H7 (cell line): ENCODE measurements at places on chromosomes 7 and 10. TPM values are rescaled to one million over a fixed set of nuclear protein-coding genes. Genes with fewer than 3 reads are reported as not detected.
A peak's percentile ranks its signal among the peaks of the same experiment; 100 is the strongest.

Gene IFT22
- total RNA-seq = 19.8 and 27.4 TPM in 2 replicates

Gene ZMIZ1
- total RNA-seq = 20.4 and 27.2 TPM in 2 replicates

Gene LIPM
- total RNA-seq = not detected in 2 replicates

Gene CYP2E1
- 0.90 and 1.2 TPM in 2 replicates for total RNA-seq

Gene MXI1
- 9.2 and 10.3 TPM in 2 replicates for total RNA-seq

Gene TDRD1
- total RNA-seq = 0.14 and 0.26 TPM in 2 replicates

Gene NRP1
- total RNA-seq = 1.4 and 2.1 TPM in 2 replicates

Gene C7orf57
- 0.35 and 0.85 TPM in 2 replicates for total RNA-seq

DNA sequence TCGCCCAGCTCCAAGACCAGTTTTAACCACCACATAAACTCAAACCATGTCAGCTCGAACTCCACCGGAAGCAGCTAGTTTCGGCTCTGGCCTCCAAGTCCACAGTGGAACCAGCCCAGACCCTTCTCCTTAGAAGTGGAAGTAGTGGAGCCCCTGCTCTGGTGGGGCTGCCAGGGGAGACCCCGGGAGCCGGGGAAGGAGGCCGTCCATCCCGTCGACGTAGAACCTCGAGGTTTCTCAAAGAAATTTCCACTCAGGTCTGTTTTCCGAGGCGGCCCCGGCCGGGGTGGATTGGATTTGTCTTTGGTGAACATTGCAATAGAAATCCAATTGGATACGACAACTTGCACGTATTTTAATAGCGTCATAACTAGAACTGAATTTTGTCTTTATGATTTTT, 87.5 kb downstream of the RGS10 start:
- DNase-seq = peak; percentile 61

GRCh38 chr10:7563368-7563767, 103.4 kb downstream of the ITIH5 start:
- DNase-seq = no peak

DNA sequence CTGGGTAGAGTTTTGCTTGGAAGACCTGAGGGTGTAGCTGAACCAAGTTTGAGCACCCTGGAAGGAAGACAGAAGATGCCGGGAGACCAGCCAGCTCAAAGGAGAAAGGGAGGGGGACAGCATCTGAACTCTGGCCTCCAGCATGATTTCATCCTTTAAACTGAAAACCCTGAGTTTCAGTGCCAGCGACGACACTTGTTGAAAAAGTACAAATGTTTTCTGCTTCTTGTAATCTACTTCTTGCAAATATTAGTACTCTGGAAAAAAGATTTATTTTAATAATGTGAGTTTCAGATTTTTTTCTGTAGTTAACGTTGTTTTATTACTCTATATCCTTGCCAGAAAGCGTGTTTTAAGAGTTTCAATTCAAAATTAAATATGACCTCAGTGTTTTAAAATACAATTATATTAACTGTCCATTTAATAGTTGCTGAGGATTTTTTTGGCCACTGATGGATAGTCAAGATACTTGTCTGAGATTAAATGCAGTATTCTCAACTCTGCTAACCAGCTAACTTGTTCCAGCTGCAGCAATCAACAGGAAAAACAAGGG, 227.7 kb downstream of the MGMT start:
- DNase-seq = no peak

DNA sequence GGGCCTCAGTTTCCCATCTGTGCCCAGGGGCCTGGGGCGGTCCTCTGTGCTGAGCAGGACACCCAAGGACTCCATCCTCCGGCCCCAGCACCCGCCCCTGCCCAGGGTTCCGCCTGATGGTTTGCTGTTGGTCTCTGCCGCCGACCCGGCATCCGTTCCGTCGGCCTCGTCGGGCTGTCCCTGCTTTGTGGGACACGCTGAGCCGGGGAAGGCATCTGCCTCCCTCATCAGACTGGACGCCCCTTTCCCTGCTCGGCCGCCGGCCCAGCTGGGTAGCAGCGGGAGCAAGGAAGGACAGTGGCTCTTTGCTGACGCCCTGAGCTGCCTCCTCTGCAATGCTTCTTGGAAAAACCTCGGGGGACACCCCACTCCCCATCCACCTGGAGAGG, 39.5 kb downstream of the FAM20C start:
- DNase-seq = no peak

DNA sequence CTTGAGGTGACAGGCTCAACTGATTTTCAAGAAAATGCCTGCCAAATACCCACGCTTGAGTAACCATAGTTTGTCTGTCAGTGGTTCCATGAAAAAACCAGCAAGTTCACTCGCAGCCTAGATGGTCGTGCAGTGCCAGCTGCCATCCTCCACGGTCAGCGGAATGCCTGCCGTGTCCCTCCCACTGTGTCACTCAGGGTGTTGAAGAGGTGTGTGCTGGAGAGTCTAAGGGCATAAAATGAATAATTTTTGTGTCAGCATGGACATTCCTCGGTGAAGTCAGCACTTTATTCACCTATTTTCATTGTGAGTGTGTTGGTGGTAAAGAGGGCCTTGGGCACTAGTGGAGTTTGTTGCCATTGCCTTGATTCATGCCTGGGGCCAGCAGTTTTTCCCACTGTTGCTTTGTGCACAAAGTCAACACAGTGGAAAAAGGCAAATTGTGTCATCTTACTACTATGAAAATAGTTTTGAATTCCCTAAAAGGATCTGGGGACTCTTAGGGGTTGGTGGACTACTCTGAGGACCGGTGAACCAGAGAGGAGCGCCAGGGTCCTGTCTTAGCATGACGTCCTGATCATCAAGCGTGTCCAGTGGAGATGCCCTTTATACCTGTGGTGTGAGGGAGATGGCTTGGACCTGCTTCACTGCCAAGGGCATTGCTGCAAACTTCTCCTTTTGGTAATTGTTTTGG, 17.6 kb downstream of the MINDY4 start:
- DNase-seq = no peak

GRCh38 chr7:128744366-128744905, 5.3 kb downstream of the CALU start:
- no peak for DNase-seq

DNA sequence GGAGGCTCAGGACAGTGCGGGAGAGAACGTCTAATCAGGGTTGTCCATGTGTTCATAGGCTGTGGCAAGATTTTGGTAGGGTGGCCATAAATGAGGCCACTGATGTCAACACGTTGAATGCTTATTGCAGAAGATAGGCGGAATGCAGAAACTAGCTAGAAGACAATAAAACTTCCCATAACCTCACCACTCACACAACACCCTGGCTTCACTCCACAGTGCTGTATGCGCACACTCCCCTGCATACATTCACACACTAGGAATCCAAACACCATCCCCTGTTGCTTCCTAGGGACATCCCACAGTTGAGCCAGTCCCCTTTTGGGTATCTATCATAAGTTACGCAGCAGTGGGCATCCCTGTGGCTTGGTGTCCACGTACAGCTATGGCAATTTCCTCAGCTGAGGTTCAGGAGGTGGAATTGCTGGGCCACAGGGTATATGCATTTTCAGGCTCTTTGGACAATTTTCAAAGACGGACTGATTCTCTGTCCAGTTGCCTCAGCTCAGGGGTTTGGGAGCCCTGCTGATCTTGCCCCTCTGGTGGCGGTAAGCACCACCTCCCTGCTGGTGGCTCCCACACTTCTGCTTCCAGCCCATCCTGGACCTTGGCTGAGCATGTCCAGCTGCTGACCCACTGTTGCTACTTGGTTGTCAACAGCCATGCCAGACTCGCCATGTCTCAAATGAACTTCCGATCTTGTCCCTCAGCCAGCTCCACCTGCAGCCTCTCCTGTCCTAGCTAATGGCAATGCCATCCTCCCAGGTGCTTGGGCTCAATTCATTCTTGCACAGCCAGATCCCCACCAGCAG, 36.4 kb downstream of the CDH23 start:
- DNase-seq = peak; percentile 16

DNA sequence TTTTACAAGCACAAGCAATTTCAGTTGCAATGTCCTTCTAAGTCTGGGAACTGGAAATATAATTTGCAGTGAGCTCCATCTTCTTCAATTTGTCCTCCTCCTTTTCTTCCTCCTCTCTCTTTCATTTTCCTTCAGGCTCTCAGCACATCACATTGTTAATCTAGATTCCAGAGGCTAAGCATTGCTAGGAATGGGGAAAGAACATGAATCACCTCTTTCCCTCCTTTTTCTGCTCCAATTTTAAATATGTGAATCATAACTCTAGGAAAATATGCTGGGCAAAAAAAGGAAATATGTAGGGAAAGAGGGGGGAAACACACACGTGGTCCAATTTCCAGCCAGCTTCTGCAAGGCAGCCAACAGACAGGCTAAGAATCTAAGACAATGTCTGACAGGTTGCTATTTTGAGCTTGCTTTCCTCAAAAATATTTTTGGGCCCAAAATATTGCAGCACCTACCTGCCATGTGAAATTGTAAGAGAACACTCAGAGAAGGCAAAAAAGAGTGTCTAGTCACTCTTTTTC, 72.7 kb upstream of the NUPR2 start:
- no peak for DNase-seq

- DNase-seq = no peak
Observed at GRCh38 chr7:105325216-105325904, 63.4 kb downstream of the SRPK2 start.

GRCh38 chr7:158161194-158161593, 426.4 kb downstream of the PTPRN2 start:
- no peak for DNase-seq

DNA sequence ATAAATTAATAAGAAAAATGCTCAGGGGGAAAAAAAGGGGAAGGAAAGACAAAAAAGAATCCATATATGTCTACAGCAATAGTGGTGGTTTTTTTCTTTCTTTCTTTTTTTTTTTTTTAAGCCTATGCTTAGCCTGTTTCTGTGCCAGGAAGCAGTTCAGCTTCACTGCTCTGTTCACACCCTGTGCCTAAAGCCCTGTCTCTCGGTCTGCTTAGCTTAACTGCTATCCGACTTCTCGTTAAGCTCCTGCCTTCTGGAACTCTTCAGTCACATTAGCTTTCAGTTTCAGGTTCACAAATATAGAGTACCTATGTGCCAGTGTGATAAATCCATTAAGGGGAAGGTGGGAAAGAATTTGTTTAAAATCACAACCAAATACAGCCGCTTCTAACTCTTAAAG, 26.5 kb upstream of the NRG3 start:
- no peak for DNase-seq

GRCh38 chr10:17851611-17852010, 42.5 kb downstream of the MRC1 start:
- DNase-seq = no peak

- peak; percentile 61 for DNase-seq
Observed at GRCh38 chr10:121112579-121113384, 261.6 kb downstream of the WDR11 start.

DNA sequence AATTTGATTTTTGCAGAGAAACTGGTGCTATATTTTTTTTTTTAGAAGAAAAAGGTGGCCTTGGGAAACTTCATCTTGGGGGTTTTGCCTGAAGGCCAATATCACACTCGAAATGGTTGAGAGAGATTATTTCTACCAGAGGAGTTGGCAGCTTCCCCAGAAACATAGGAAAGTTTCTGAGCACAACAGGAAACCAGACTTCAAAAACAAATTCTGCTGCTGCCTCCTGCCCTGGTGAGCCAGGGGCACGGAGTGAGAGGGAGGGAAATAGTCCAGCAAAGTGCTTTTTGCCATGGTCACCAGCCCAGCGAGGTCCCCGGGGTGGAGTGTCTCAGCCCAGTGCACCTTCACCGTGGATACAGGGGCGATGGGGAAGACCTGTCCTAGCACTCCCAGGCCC, 61.1 kb downstream of the FOXI2 start:
- DNase-seq = no peak

GRCh38 chr10:34124522-34125035, 690.5 kb downstream of the PARD3 start:
- no peak for DNase-seq

- no peak for DNase-seq
Observed at GRCh38 chr10:112538168-112538567, 91.2 kb downstream of the VTI1A start.

DNA sequence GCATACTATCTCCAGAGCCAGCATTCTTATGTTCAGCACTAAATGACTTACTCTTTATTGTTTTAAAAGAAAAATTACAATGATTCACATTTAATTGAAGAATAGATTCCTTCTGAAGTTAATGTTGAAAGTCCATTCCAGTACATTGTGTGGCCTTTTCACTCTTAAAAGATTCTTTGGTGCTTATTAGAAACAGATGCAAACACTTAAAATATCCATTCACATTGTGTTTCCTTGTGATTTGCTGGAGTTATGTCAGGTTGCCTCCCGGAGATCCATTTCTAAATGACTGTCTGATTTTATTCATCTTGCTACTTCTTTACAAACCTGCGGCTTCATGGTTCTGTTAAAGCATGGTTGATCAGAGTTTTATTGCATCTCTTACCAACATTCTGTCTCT, 152.8 kb downstream of the FOXP2 start:
- DNase-seq = no peak

GRCh38 chr7:127732306-127732705, 80.3 kb downstream of the SND1 start:
- DNase-seq = no peak

- no peak for DNase-seq
Observed at GRCh38 chr7:26916336-26916735, 51.9 kb upstream of the SKAP2 start.

DNA sequence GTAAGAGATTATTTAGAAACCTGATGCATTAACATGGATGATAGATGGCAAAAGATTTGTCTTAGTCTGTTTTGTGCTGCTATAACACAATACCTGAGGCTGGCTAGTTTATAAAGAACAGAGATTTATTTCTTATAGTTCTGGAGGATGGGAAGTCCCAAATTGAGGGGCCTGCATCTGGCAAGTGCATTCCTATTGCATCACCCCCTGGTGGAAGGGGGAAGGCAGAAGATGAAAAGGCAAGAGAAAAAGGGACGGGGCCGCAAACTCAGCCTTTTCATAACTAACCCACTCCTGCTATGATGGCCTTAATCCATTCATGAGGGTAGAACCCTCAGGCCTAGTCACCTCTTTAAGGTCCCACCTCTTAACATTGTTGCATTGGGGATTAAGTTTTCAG, 153.4 kb upstream of the LRGUK start:
- peak; percentile 24 for DNase-seq

DNA sequence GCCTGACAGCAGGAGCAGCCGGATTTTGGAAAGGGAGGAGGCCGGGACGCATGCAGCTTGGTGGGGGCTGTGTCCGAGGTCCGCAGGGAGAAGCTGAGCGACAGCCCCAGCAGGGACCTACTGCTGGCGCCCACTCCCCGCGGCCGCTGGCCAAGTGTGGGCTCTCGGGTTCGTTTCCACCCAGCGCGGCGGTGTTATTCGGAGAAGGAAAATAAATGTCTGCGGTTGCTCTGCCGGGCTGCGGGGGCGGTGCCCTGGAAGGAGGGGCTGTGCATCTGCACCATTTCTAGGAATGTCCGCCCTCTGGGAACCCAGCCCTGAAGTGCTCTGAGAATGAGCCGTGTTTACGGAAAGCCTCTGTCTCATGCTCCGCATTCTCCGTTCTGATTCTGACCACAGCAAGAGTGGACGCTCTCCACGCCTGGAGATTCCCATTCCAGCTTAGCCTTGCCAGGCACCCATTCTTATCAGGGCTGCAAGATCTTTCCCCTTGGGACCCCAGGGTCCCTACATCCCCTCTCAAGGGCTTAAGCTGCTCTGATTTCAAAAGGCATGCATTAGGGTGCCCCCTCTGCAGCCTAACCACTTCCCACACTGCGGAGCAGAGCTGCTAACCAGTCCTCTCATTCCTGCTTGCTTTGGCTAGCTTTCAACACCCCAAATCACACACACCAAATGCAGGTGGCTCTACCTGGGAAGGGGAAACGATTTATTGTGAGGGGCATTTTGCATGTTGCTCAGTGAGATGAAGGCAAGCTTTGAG, 256.6 kb upstream of the GLI3 start:
- peak; percentile 71 for DNase-seq

- no peak for DNase-seq
Observed at GRCh38 chr7:82615527-82615926, 171.9 kb upstream of the CACNA2D1 start.
